Left ventricle myocardium inferior (tissue), 1 donor: ENCODE measurements at places on chromosomes 7 and 10. TPM values are rescaled to one million over a fixed set of nuclear protein-coding genes. Genes with fewer than 3 reads are reported as not detected.

The NRG3 gene
- 0.11 TPM for total RNA-seq

The CARD11 gene
- total RNA-seq: 0.16 TPM

The INA gene
- total RNA-seq: not detected

The RNF133 gene
- 0.41 TPM for total RNA-seq

GRCh38 chr7:134367956-134368749 lies 51.4 kb upstream of the SLC35B4 start:
- no peak for DNase-seq

DNA sequence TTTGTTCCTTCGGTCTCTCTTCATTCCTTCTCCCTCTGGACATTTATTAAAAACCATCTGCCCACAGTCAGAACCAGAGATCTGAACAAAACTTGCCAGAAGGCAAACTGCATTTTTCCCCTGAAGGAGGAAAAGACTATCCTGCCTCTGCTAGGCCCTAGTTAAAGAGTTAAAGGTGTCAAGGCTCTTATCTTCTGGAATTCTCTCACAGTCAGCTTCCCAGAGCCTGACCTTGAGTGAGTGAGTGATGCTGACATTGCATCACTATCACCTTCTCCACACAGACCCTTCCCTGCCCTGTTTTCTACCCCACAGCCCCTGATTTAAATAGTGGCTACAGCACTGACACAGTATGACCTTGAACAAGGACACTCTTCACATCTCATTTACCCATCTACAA lies 16.4 kb downstream of the FRMPD2 start:
- DNase-seq: no peak

DNA sequence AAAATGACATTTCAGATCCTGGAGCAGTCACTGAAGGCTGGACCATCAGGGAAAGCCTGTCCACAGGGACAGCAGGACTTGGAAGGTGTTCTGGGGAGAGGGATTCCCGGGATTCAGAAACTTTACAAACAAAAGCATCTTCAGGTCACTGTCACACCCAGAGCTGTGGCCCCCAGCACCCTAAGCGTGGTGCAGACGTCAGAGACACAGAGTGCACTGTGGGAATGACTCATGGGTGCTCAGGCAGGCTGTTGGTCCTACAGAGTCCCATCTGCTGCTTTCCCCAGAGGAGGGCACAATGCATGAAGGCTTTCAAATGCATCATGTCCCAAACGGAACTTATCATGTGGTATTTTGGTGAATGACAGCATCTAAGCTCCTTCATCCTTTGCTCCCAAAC lies 13.1 kb upstream of the LRMDA start:
- DNase-seq: no peak
